ENCODE measurements at places on chromosomes 6 and 20.

- no peak for DNase-seq
These were observed 118.6 kb downstream of the OGFRL1 start for GRCh38 chr6:71406865-71407860.

DNA sequence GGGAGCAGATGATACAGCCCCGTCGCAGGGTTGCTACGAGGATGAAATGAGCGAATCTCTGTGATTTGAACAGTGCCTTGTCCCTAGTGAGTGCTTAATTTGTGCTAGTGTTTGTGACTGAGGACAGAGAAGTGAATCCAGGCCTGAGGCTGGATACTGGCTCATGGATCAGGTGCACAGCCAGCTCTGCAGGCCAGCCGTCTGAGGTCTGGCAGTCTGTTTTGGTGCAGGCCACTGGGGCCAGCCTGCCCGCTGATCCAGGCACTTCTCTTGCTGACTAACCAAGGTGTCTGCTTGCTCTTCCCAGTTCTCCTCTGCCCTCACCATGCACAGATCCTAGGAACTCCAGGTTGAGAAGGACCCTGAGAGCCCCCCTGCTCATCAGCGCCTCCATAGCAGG, 181.0 kb downstream of the LRFN2 start:
- DNase-seq = no peak

DNA sequence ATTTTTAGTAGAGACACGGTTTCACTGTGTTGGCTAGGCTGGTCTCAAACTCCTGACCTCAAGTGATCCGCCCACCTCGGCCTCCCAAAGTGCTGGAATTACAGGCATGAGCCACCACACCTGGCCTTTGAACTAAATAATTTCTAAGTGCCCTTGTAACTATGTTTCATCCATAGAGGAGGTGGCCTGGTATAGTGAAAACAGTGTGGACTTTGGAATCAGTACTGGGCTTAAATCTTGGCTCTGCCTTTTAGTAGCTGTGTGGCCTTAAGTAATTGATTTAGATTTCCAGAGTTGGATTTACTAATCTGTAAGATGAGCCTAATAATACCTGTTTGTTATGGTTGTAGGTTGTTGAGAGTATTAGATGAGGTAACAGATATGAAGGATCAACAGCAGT, 14.2 kb upstream of the TGM3 start:
- no peak for DNase-seq

- DNase-seq = no peak
These were observed 70.3 kb downstream of the ATG5 start for GRCh38 chr6:106255306-106255705.

GRCh38 chr6:92715991-92716390, 703.4 kb downstream of the EPHA7 start:
- no peak for DNase-seq

GRCh38 chr6:148240861-148241477, 101.7 kb upstream of the SASH1 start:
- no peak for DNase-seq

DNA sequence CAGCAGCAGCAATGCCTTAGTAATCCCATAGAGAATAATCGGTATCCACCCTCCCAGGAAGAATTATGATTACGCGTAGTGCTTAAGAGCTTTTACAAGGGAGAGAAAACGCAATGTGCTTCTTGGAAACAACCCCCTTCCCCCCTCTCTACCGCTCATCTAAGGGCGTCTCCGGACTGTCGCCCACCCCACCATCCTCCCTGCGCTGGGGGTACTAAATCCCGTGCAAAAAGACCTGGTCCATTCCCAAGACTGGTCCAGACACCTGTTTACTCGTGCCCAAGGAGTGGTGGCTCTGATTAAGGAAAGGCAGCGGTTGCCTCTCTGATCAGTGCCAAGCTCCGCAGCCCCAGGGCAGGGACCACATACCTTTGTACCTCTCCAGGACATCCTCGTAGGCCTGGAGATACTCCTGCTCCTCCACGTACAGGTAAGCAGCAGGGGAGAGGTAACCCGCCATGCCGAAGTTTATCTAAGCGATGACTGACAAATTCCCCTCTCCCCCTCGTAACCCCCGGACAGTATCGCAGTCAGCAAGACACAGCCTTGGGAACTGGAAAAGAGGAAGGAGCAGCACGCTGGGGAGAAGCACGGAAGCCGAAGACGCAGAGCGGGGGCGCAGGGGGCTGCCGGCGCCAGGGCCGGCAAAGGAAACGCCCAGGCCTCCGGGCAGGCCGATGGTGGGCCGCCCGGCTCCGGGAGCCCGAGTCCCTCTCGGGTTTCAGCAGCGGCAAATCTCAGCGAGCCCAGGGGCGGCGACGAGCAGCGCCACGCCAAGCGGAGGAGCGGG, 112.0 kb upstream of the BEND6 start:
- DNase-seq = no peak

GRCh38 chr6:16681260-16681873, 79.9 kb downstream of the ATXN1 start:
- no peak for DNase-seq

- DNase-seq = peak; percentile 19
These were observed 29.0 kb downstream of the MOCS3 start for GRCh38 chr20:50987493-50988210.
